Stimulated activated CD8-positive, alpha-beta memory T cell treated with anti-CD3 and anti-CD28 coated beads, Interleukin-12 subunit alpha, Interleukin-12 subunit beta, amount 100 ng/mL, for 1 hour (primary cell): ENCODE measurements at places on chromosomes 3 and 15.

GRCh38 chr15:100247228-100248225, 94.2 kb downstream of the ADAMTS17 start:
- no peak for DNase-seq

DNA sequence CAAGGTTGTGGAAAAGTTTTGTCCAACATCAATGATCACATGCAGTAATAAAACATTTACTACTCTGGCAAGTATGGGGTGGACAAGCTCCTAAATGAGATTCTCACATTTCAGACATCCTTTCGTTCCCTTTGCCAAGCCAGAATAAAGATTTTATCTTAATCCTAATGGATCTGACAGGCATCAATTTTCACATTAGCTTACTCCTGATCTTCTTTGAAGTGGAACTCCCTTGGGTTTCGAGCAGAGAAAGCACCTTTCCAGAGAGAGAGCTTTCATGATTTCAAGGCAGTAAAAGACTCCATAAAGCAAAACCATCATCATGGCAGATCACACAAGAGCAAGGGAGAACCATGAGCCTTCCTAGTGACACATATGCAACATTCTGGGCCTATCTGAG, 27.3 kb upstream of the EID1 start:
- no peak for DNase-seq

- DNase-seq: no peak
Measured at GRCh38 chr15:27906802-27907201, 192.3 kb downstream of the OCA2 start.

DNA sequence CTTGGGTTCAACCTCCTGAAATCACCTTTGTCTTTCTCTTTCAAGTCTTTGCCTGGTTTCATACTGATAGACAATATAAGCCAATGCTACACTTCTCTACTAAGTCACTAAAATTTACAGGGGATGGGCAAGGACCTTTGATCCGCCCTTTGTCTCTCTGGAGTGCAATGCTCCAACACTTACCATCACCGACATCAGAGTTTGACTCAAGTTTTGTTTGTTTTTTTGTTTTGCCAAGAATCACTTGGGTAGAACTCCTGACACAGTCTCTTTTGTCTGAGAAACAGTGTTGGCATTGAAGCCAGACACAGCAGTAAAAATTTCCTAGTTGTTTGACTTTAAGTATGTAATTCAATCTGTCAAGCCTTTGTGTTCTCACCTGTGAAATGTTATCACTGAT, 29.3 kb downstream of the NFKBIZ start:
- DNase-seq: no peak
